ENCODE measurements at places on chromosomes 1 and 21. TPM values are rescaled to one million over a fixed set of nuclear protein-coding genes. Genes with fewer than 3 reads are reported as not detected.

The COL8A2 gene
- total RNA-seq, result 3.6 TPM

The RNF186 gene
- not detected for total RNA-seq

The CD53 gene
- total RNA-seq, result not detected

The KRTAP11-1 gene
- not detected for total RNA-seq

The TMEM51 gene
- 9.2 TPM for total RNA-seq

The HCRTR1 gene
- 0.57 TPM for total RNA-seq

The NDUFS2 gene
- 111 TPM for total RNA-seq

The FAM72B gene
- total RNA-seq, result 6.4 TPM

The ANGPTL3 gene
- not detected for total RNA-seq

The GORAB gene
- 12.9 TPM for total RNA-seq

The CRYZL1 gene
- total RNA-seq, result 37.5 TPM

The LRRC71 gene
- 0.36 TPM for total RNA-seq

The GNAT2 gene
- 0.13 TPM for total RNA-seq

The LENEP gene
- 0.40 TPM for total RNA-seq

All from thoracic aorta endothelial cell (primary cell).